ENCODE measurements at places on chromosomes 2 and 18. TPM values are rescaled to one million over a fixed set of nuclear protein-coding genes. Genes with fewer than 3 reads are reported as not detected.

- DNase-seq: no peak
Observed at GRCh38 chr18:37578886-37579513, 13.4 kb upstream of the CELF4 start.

- no peak for DNase-seq
Observed at GRCh38 chr2:59077981-59078531, 836.9 kb upstream of the FANCL start.

GRCh38 chr2:85215081-85215447 lies 81.9 kb downstream of the TCF7L1 start:
- no peak for DNase-seq

DNA sequence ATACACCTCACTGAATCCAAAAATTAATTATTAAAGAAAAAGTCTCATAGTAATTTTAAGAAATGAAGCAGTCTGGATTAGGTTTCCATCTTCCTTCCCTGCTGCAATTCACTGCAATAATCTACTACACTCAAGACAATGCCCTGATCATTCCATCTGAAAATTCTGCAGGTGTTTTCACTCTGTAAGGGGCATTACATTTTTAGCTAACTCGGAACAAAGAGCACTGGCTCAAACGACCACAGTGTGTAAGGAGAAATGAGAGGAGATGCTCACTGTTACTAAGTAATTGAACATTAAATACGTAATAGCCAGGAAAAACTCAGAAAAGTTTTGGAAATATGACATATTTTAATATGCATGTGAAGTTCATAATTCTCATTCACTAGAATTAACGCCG lies 1.3 kb downstream of the B4GALT6 start:
- DNase-seq: no peak

GRCh38 chr18:36374262-36374661 lies 76.7 kb downstream of the FHOD3 start:
- DNase-seq: no peak

DNA sequence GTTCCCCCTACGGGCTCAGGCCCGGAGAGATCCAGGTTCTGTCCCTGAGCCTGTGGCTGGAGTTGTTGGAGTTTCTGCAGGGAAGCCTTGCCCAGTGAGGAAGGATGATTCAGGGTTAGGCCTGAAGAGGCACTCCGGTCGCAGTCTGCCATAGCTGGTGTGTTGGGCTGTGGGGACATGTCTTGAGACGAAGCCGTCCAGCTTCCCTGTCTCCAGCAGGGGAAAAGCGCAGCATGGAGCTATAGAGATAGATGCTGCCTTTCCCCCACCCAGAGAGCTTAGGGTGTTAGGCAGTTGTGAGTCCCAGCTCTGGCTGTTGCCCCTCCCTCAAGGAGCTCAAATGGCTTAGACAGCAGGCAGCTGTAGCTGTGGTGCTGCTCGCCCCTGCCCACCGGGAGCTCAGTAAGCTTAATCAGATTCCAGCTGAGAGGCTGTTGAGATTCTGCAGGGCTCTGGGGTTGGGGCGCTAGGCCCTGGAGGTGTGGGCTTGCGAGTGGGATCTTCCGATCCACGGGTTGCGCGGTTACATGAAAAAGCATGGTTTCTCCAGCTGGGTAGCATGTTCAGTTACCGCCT lies 103.9 kb downstream of the PMAIP1 start:
- DNase-seq: no peak

The UGT1A6 gene
- total RNA-seq: not detected

DNA sequence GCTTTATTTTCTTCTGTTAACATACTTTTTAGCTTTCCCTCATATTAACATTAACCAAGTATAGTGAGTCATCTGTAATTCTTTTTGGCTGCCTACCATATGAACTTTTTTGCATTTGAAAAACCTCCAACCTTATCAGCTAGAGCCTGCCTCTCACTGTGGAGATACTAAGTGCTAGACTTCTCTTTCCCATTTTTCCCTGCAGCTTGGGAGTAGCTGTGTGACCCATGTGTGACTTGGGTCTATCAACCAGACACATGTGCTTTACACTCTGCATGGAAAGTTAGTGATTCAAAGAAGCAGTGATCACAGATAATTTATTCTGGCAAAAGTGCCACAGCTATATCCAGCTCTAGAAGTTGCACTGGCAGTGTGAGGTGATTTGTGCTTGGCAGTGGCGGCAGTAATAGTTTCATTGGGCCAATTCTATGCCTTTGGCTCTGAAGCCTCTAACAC lies 36.3 kb downstream of the PREPL start:
- DNase-seq: no peak

Data from Panc1 (cell line).